ENCODE measurements at places on chromosomes 7 and 10.

- no peak for DNase-seq
These were observed 35.6 kb downstream of the C10orf90 start for GRCh38 chr10:126634911-126635310.

GRCh38 chr7:31014826-31015225 lies 37.3 kb upstream of the ADCYAP1R1 start:
- DNase-seq, result no peak

GRCh38 chr10:117541405-117541908 lies 1.1 kb upstream of the EMX2 start:
- no peak for DNase-seq

- no peak for DNase-seq
These were observed 154.0 kb downstream of the SUGCT start for GRCh38 chr7:40288827-40289226.

GRCh38 chr7:104878577-104878976 lies 135.4 kb upstream of the KMT2E start:
- DNase-seq, result no peak

- no peak for DNase-seq
These were observed 79.7 kb downstream of the FRMPD2 start for GRCh38 chr10:48194830-48195229.

DNA sequence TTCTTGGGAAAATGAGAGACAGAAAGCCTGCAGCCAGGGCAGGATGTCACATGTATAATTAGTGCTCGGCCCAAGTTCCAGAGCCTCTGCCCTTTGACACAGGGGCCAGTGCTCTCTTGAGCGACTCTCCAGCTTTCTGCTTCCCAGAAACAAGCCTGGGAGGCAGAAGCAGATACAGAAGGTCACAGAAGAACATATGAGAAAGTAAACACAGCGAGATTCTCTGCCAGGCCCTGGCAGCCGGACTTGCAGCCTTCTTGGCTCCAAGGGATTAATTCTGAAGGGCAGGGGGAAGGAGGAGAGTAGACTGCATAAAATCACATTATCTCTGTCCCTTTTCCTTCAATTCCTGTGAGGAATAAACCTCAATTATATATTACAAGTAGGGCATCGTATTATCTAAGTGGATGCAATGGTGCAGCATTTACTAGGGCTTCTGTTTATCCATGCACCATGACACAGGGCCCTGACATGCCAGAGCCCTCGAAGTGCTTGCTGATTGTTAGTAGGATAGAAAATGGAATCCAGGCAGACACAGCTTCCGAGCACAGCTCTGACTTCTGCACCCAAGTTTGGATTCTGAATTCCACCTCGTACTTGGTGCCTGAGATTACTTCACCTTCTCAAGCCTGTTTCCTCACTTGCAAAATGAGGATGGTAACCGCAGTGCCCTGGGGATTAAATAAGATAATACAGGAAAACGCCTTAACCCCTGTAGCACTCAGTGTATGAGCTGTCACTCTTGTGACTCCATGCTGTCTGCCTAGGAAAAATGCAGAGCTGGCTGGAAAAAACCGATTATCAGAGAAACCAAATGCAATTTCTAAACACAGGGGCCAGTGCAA lies 536.5 kb downstream of the TNS3 start:
- DNase-seq, result no peak

GRCh38 chr10:44966816-44967509 lies 7.4 kb downstream of the RASSF4 start:
- DNase-seq, result no peak
